Vagina (tissue), 2 donors: ENCODE measurements at places on chromosomes 2 and 18. TPM values are rescaled to one million over a fixed set of nuclear protein-coding genes. Genes with fewer than 3 reads are reported as not detected.

DNA sequence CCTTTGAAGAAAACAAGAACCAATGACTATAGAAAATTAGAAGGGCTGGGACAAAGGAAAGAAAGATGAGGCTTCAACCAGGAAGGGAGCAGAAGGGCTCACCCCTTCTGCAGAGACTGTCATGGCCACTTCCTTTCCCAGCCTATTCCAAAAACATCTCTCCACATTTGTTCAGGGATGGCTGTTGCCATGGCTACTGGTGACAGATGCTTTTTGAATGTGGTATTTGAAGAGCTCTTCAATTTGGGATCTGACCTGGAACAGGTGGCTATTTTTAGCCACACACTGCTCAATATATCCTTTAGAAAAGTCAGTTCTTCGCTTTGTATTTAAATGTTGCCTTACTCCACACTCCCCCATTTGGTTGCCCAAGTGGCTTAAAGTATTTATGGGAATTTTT, 64.1 kb upstream of the LCLAT1 start:
- DNase-seq = no peak
- H3K36me3 ChIP-seq = no peaks in the 10 kb centered on the region
- H3K27ac ChIP-seq = no peak overlapping the region
- no peaks in the 10 kb centered on the region for H3K27me3 ChIP-seq
- H3K4me1 ChIP-seq = no peaks in the 10 kb centered on the region
- no peak overlapping the region for H3K4me3 ChIP-seq

- no peak overlapping the region for H3K4me3 ChIP-seq
- H3K4me1 ChIP-seq = peaks cover 53% of the 10 kb centered on the region
- H3K27ac ChIP-seq = peak overlapping the region; percentile 76
- no peaks in the 10 kb centered on the region for H3K36me3 ChIP-seq
- no peaks in the 10 kb centered on the region for H3K27me3 ChIP-seq
- DNase-seq = no peak
Observed at GRCh38 chr2:128369108-128369555, 50.5 kb upstream of the HS6ST1 start.

Gene SERPINB5
- total RNA-seq = 141 TPM

Gene DES
- total RNA-seq = 883 TPM
